Osteocyte (in vitro differentiated cells): ENCODE measurements at places on chromosomes 12 and 14.

- no peak for DNase-seq
Observed at GRCh38 chr12:108424026-108424425, 84.9 kb upstream of the CMKLR1 start.

DNA sequence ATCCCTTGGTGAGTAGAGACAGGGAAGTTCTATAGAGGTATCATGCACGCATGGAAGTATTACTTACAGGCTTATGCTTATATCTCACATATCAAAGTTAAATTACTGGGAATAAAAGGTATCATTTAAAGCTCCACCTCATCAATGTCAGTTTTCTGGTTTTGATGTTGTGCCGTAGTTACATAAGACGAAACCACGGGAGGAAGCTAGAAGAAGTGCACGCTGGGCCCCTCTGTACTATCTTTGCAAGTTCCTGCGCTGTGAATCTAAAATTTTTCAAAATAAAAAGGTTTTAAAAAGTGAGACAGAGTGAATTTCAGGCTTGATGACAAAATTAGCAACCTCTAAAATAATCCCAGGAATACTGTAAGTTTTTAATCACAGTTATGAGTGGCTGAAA lies 198.1 kb downstream of the ANO2 start:
- DNase-seq, result no peak

- no peak for DNase-seq
Observed at GRCh38 chr12:116498471-116498870, 60.7 kb upstream of the MAP1LC3B2 start.

DNA sequence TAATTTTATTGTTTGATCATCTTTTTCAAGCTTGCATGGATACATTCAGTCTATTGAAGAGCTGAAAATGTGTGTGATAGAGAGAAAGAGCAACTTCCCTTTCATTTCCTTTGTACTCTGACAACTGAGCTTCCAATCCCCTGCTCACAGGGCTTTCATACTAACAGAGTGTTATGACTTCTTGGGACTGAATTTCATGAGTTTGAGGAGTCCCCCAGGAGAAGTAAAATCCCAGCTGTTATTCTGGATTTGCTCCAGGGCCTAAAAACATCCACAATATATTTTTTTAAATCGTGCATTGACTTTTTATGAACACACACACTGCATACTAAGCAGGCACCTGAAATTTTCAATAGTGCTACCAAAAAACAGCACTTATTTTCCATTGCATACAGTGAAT lies 195.8 kb upstream of the CAND1 start:
- DNase-seq, result no peak

DNA sequence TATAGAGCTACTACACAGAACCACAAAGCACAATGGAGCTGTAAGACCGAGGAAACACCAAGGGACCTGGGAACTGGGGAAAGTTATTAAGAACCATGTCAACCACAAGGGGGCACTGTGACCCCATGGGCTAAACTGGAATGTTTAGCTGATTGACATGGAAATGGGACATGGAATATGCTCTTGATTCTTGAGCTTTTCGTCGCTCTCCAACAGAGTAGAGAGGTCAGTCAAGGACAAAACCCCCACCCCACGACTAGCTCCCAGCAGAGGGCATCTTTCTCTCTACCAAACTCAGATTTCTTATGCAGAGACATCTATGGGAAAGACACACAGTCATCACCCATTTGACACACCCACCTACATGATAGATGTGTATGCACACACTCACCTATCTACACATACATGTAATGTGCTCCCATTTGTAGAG lies 10.1 kb downstream of the NDRG2 start:
- DNase-seq, result peak; percentile 92

DNA sequence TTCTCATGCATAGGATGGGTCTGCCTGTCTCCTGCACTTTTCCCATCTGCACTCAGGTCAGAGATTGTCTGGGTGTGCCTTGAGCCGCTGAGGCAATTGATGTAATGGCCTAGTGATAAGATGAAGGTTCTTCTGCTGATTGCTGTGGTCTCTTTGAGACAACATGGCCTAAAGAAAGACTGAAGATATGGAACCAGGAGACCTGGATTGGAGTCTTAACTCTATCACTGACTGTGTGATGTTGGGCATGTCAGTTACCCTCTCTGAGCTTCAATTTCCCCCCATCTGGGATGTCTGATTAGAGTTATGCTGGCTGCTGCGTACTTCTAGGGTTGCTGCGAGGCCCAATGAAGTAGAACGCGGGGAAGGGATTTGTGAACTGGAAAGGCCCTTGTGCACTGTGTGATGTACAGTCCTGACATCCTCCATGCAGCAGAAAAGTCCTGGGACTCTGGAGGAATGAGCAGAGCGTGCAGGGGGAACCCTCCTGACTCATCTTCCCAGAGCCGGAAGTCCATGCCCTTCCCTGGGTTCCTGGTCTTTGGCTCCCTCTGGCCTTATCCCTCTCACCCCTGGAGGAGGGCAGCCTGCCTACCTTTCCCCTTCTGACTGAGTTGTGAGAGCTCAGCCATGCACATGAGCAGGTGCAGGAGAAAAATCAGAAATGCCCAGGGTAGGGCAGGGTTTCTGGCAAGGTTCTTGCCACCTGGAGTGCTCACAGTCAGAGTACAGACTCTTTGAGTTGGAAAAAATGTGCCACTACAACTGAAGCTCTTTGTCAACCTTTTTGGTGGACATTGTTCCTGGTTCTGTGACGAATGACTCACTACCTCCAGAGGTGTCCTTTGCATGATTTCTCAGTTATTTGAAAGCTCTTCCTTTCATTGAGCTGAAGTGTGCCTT lies 21.1 kb downstream of the PLEKHD1 start:
- no peak for DNase-seq

DNA sequence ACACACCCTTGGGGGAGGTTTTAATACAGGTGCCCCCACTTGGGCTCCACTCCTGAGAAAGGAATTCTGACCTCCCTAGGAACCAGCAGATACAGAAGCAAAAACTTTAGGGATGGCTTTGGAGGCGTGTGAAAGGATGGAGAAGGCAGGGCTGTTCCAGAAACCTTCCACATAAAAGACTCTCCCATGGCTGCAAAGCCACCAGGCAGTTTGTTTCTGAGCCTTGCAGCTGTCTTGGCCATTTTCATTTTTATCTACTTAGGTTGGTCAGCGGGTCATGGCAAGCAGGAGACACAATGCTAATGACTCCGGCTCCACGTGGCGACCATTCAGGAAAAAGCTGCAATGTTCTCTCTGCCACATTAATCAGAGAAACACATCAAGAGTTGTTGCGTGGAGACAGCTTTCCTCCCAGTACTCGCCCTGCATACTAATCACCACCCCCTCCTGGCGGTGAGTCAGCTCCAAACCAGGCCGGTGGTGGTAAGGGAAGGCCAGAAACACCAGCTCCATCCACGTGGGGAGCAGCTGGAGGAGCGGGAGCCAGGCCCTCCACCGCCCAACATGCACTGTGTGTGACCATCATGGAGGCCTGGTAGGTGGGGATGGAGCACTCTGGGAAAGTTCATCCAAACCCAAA lies 30.9 kb upstream of the IRF2BPL start:
- no peak for DNase-seq

DNA sequence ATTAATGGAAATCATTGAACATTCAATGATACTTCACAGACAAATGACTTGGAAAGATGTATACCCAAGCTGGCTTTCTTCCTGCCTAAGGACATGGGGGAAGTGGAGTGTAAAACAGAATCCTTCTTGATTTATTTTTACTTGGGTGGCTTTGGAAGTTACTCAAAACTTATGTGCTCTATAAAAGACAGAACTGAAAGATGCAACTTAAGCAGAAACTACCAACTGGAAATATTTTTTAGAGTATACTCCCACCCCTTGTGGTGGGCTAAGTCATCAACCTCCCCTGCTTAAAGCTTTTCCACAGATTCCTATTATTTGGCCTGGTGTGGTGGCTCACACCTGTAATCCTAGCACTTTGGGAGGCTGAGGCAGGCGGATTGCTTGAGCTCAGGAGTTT lies 126.0 kb upstream of the ATP2B1 start:
- DNase-seq, result no peak

DNA sequence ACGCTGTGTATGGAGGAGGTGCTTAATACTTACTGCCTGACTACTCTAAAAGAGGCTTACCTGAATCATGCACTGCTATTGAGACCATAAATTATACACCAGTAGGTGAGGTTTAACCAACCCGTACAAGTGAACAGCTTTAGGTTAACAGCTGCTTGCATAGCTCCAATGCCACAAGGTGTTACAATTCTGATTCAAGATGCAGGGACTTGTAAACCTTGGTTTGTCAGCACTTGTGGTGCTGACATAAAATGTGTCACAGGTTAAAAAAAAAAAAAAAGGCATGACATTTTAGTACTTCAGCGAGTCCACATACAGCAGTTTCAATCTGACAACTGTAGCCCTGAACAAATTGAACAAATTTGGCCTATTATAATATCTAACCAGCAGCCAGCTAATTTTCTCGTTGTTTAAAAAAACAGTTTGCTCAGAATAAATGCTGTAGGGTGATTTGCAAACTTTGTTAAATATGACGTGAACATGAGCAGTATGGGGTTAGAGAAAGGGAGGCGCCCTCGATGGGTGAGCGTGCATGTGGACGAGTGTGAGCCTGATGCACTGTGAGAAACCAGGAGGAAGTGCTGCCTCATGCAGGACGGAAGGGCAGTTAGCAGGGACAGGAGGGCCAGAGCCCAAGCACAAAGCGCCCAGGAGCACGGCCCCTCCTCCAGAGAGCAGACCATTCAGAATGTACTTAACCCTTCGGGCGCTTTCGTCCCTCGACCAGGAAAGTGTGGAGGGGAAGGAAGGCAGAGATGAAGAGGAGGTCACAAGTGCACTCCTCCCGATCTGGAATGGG lies 44.7 kb downstream of the TCHP start:
- DNase-seq, result no peak

DNA sequence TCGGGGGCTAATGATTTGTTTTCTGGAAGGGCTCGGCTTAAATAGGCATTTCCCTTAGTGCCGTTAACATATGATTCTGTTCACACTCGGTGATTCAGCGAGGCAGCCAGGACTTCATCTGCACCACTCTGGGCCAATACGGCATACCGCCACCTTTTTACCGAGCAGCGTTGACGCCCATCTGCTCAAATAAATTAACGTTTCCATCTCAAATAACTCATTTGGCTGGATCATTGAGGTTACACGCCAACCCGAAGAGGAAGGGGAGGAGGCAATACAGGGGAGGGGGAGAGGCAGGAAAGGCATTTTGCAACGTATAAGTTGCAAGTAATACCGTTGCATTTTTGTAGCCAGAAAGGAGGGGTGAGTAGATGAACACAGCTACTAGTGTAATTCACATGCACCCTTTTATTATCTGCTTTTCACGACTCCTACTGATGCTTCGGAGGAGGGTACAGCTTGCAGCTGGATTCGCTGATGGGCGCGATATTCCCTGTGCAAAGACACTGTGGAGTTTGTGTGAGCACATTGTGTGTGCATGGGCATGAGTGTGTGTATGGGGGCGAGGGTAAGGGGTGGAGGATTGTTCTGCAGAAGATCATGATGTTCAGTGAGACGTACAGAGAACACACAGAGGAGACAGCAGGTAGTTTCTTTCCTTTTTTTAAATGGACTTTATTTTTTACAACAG lies 45.9 kb downstream of the MAP1LC3B2 start:
- no peak for DNase-seq

- DNase-seq, result no peak
Observed at GRCh38 chr14:34356264-34356654, 105.8 kb downstream of the SPTSSA start.

GRCh38 chr12:53775478-53776145 lies 23.8 kb upstream of the CISTR start:
- no peak for DNase-seq

- no peak for DNase-seq
Observed at GRCh38 chr12:2345902-2346301, 293.1 kb downstream of the CACNA1C start.

- DNase-seq, result no peak
Observed at GRCh38 chr14:72666610-72667009, 227.3 kb downstream of the DPF3 start.

DNA sequence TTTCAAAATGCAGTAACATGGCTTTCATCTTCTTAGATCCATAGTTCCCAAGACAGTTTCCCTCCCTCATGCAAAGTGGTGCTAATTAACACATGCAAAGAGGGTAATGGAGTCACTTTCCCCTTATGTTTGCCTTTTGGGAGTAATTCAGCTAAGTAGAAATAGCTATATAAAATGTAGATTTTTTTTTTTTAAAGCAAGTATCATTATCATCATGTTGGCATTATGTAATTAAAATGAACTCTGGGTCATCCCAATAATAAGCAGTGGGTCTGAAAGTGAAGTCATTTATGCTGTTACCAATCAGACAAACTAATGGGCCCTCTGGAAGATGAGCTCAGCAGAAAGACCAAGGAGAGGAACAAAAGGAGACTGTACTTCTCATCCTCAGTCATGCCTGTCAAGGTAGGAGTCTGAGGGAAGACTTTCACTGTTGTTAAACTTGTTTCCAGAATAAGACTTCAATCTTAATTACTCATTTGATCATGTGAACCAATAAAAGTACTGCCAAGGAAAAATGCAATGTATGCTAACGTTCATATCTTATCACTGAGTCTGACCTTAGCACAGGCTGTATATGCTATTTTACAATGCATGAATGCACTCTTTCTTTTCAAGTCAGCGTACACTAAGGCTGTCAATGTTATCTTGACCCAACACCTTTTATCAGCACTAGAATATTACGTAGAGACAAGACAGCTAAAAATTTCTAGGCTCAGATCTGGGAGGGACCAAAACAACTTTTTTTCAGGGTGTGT lies 26.8 kb downstream of the AREL1 start:
- no peak for DNase-seq

DNA sequence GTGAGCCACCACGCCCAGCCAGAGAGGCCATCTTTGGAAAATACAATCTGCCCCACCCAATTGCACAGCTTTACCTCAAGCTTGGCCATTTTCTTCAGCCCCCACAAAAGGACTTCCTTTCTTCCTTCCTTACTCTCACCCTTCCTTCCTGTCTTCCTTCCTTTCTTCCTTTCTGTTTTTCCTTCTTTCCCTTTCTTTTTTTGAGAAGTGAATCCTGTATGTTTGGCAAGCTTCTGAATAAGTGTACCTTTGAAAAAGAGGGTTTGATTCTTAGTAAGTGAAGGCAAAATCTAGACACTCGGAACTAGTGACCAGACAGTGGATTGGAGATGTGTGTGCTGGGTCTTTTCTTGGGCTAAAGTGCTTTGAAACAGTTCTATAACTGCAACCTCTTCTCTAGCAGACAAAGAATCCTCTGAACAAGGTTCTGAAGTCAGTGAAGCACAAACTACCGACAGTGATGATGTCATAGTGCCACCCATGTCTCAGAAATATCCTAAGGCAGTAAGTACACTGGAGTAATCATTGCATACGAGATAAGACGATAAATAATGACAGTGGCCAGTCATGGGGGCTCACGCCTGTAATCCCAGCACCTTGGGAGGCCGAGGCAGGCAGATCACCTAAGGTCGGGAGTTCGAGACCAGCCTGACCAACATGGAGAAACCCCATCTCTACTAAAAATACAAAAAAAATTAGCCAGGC lies 49.5 kb downstream of the SUPT16H start:
- DNase-seq, result no peak

DNA sequence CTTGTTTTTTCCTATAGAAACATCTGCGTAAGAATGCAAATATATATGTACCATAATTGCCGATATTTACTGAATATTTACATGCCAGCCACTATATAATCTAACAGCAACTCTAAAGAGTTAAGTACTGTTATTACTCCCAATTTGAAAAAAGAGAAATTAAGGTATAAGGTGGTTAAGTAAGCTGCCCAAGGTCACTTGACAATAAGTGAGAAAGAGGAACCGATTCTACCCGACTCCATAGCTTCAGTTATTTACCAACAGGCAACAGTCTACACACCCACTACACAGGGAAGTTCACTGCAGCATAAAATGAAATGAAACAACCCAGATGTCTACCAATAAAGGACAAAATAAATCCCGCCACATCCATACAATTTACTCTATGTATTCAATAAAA lies 1.1 kb downstream of the MIS18BP1 start:
- no peak for DNase-seq

GRCh38 chr12:115495300-115495699 lies 782.2 kb downstream of the MED13L start:
- DNase-seq, result no peak
